ENCODE measurements at places on chromosomes 2 and 18. TPM values are rescaled to one million over a fixed set of nuclear protein-coding genes. Genes with fewer than 3 reads are reported as not detected.

SDC1 gene
- 0.50 TPM for total RNA-seq

ABHD3 gene
- total RNA-seq, result 6.6 TPM

TMEFF2 gene
- 0.47 TPM for total RNA-seq

SNED1 gene
- total RNA-seq, result 31.9 TPM

ZSWIM2 gene
- not detected for total RNA-seq

KATNAL2 gene
- total RNA-seq, result 4.1 TPM

TDRD15 gene
- total RNA-seq, result not detected

Measured in left cardiac atrium (tissue), 4 donors.